Posterior cingulate gyrus (tissue), 11 donors: ENCODE measurements at places on chromosomes 3 and 15.

DNA sequence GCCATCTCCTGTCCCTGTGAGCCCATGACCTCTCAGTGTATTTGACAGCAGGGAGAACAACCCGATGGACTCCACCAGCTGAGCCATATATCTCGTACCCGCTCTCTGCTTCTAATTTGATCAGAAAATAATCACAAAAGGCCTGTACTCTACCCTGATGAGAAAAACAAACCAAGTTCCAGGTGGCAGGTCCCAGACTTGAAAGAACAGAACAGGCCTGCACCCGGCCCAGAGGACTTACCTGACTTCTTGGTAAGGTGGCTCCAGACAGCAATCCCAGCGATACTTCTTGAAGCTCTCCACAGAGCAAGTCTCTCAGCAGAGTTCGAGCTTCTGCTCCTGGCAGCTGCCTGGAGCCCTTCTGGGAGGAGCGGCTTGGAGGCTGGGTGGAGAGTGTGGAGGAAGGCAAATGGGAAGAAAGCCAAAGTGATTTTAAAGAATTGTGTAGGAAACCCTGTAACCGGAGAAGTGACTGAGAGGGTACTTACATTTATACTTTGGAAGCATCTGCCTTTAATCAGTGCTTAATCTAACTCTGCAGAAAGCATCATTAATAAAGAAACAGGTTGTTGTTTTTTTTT is 91.6 kb downstream of the SCN11A start:
- no peak for DNase-seq

DNA sequence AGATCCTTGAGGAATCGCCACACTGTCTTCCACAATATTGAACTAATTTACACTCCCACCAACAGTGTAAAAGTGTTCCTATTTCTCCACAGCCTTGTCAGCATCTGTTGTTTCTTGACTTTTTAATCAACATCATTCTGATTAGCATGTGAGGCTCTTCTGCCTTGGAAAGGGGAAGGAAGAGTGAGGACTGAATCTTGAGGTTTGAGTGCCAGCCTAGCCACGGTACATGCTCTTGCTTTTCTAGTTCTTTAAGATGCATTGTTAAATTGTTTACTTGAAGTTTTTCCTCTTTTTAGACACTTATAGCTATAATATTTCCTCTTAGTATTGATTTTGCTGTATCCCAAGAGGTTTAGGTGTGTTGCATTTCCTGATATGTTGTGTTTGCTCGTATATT is 596.1 kb downstream of the OTOL1 start:
- no peak for DNase-seq

GRCh38 chr3:58043933-58044332 is 35.7 kb downstream of the FLNB start:
- DNase-seq = no peak

DNA sequence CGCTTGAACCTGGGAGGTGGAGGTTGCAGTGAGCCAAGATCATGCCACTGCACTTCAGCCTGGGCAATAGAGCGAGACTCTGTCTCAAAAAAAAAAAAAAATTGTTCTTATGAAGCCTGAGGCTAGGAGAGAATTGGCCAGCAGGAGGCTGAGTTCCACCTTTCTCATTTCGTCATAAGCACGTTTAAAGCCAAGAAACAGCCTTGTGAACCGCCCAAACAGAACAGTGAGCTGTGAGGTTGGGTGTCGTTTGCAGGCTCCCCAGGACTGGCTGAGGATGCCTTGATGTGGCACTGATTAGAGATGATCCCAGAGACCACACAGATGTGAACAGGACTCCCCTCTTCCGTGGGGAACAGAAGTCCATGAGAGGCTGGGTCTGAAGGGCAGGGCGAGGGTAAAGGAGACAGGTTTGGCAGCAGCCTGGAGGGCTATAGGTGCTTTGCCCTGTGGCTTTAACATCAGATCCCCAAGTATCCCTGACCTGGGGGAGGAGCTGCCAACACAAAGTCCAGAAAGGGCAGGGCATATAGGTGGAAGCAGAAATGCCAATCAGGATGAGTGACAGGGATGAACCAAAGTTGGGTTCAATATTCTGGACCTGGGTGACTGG is 52.9 kb downstream of the CLEC3B start:
- DNase-seq = no peak

- DNase-seq = no peak
Observed at GRCh38 chr3:139577909-139578308, 38.4 kb upstream of the RBP1 start.

DNA sequence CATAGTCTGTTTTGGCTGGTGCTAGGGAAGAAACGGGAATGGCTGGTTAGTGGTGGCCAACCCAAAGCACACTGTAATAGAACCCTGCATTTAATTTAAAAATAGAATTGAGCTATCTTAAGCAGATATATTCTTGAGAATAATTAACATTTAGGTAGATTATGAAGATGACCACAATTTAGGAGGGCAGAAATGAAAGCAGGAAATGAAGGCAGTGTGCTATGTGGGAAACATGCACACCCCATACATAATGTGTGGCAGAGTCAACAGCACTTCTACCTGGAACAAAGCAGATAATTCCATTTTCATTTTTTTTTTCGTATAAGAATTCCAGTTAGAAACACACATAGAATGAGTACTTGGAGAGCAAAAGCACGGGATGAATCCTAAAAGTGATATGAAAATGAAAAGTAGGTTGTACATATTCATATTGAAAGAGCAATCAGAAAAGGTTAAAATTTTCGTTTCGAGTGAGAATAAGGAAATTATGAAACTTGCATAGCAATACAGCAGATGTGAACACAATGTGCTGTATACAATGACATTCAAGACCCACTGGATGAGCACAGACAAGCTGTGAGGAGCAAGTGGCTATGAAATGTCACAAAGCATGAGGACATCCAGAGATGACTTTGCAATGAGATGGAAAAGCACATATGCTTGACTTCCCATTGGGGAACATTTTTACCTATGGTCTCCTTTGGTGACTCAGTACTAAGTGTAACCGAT is 102.6 kb downstream of the TFG start:
- no peak for DNase-seq

DNA sequence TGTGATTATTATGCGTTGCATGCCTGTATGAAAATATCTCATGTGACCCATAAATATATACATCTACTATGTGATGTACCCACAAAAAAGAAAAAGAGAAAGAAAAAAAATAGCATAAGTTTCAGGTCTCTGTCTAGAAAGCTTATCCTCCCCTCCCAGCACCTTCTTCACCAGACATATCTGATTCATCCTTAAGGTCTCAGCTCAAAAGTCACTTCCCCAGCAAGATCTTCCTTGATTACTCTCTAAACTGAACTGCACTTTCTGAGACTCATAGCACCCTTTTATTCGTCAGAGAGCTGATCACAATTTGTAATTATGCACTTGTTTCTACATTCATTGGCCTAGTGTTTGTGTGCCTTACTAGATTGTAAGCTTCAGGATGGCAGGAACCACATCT is 11.1 kb upstream of the PTPN9 start:
- DNase-seq = no peak
